ENCODE measurements at places on chromosomes 3 and 15.
A peak's percentile ranks its signal among the peaks of the same experiment; 100 is the strongest.

GRCh38 chr3:118447339-118447738 lies 587.3 kb downstream of the IGSF11 start:
- no peak for DNase-seq

GRCh38 chr3:77726517-77726916 lies 686.6 kb downstream of the ROBO2 start:
- DNase-seq: no peak

GRCh38 chr3:94345101-94345500 lies 282.2 kb downstream of the NSUN3 start:
- no peak for DNase-seq

- DNase-seq: no peak
These were observed 27.8 kb downstream of the CHP1 start for GRCh38 chr15:41258750-41259471.

GRCh38 chr15:40470423-40471104 lies at the start of gene CHST14:
CHST14 (plus strand) TSS chr15:40470984; CDS start chr15:40471214, 230 bp downstream.
- DNase-seq: peak; percentile 68

DNA sequence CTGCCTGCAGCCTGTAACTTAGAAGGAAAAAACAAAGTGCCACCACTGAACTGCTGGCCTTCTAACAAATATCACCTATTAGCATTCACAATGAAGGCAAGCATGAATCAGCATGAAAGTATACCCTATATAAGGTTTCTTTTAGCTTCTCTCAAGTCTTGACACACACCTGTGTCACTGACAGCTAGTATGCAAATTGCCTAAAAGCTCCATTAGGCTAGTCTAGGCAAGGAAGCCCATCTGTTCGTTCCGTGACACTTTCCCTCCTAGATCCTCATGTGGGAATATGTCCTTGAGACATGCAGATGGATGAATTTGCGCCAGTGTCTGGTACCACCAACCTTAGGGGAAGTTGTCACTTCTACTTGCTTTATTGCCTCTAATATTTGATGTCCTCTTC lies 129.3 kb downstream of the RBMS3 start:
- DNase-seq: no peak

GRCh38 chr3:46252980-46253379 lies 10.7 kb downstream of the CCR3 start:
- DNase-seq: no peak

- DNase-seq: peak; percentile 61
These were observed 12.6 kb downstream of the PLCL2 start for GRCh38 chr3:16897254-16897926.

GRCh38 chr3:119700269-119700919 lies 2.4 kb upstream of the CFAP91 start:
- DNase-seq: no peak

DNA sequence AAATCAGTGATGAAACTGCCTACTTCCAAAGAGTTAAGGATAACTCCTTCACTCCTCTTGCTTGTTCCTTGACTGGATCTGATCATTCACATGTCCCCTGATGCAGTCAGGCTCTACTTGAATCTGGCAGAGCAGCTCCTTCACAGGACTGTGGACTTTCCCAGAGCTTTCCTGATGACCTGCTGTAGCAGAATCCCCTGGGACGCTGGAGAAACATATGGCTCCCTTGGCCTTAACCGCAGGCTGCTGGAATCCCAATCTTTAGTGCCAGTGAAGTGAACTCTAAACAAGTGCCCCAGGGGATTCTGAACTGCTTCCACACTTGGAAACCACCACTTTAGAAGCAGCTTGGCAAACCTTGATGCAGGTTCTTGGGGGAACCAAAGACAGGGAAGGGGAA lies 217.8 kb downstream of the CHST2 start:
- DNase-seq: no peak

- DNase-seq: no peak
These were observed 5.1 kb downstream of the MAGEL2 start for GRCh38 chr15:23642413-23643044.

DNA sequence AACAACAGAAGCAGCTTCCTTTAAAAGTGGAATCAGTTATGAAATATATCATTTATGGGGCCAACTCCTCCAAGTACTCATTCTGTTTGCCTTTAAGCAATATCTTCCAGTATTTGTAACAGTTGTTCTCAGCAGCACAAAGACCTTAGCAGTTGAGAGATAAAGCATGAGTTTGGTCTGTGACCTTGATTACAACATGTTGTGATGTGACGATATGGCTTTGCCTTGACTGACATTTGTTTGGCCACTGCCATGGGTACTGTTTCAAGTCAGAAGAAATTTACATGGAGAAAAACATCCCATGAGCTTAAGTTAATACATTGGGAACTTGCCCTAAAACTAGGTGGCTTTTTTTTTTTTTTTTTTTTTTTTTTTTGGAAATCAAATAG lies 175.1 kb upstream of the KBTBD8 start:
- no peak for DNase-seq

DNA sequence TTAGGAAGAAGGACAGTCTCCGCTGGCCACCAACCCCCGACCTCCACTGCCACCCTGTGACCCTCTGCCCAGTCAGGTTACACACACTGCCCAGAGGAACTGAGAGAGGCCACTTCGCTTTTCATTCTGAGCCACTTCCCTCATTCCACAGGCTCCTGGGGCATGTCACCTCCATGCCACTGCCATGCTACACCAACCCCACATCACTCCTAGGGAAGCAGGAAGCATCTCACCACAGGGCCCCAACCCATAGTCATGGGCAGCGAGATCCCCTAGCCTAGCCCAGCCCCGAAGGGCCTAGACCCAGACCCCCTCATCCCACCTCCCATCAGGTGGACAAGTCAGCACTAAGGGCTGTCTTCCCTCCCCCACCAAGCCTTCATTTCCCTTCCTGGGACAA lies 1.4 kb downstream of the PLCB2 start:
- no peak for DNase-seq

GRCh38 chr15:91881569-91882297 lies 28.2 kb downstream of the SLCO3A1 start:
- DNase-seq: no peak

DNA sequence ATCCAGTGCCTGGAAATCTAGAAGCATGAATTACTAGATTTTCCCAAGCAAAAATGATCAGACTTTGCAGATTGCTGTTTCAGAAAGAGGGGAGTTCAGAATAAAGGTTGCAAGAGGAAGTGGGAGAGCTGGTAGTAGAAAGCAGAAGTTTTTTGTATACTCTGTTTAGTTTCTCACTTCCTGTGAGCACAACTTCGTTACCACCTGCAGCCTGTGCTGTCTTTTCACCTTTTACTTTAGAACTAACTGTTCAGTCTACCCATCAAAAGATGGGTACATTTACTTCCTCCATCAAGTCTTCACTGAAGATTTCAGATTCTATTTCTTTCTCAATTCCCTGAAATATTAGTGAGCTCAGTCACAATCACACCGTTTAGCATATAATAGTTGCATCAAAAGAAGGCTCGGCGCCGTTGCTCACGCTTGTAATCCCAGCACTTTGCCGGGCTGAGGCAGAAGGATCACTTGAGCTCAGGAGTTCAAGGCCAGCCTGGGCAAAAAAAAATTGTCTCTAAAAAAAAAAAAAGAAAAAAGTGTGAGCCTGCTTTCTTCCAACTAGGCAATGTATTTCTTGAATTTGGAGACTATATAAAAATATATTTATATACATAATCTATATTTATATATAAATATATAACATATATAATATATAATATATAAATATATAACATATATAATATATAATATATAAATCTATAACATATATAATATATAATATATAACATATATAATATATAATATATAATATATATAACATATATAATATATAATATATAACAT lies 1.8 kb upstream of the CEP97 start:
- no peak for DNase-seq

- DNase-seq: no peak
These were observed 33.5 kb upstream of the ALPK3 start for GRCh38 chr15:84783493-84784251.

GRCh38 chr3:111392894-111393398 lies 149.1 kb upstream of the CD96 start:
- peak; percentile 31 for DNase-seq

GRCh38 chr3:38036286-38036685 lies 2.7 kb upstream of the DLEC1 start:
- no peak for DNase-seq

DNA sequence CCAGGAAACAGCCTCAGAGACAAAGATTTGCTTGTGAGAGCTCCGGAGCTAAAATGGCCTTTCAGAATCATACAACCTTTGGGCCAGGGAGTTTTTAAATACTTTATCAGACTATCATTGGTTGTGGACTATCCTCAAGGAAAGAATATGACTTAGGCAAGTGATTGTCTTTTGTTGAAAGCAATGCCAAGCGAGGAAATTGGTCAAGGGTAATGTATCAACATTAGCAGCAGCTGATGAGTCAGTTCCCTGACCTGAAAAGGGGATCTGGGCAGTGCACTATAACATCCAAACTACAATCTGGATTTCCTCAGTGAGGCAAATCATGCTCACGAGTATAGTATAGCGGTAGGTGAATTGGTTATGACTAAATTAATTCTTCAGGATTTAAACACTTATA lies 303.6 kb downstream of the LSAMP start:
- DNase-seq: no peak

DNA sequence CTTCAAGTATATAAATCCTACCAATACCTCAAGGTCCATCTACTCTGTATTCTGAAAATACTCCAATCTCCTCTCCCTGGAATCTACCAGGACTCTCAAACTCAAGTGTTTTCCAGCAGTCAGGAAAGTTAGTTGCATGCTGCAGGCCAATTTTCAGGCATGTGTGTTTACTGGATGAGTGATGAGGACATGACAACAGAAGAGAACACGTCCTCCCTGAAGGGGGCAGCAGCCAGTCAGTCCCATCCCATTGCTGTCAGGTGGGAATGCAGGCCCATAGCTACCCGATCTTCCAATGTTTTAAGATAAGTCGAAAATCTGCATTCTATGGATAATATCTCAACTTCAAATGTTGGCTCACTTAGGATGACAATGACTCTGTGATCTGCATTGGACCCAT lies 496.2 kb downstream of the FHIT start:
- DNase-seq: no peak

GRCh38 chr3:117010318-117010717 lies 300.7 kb downstream of the TUSC7 start:
- no peak for DNase-seq

- DNase-seq: no peak
These were observed 65.2 kb downstream of the SLC9C1 start for GRCh38 chr3:112228786-112229185.

DNA sequence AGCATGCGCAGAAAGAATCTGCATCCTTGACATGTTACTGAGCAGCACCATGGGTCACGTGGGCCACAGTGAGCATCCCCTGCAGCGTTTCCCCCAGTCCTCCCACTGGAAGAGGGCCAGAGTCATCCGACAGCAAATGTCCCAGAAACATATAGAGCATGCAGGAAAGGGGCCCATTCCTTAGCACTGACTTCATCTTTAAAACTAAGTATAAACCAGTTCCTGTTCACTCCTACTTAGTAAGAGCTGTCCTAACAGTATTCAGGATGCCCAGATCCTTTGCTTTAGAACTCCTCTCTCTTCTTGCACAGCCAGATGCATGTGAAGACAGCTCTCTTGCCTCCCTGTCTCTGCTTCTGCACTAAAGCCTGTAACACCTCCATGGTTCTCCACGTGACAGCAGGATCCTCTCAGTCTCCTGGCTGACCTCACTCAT lies 79.3 kb upstream of the OXTR start:
- DNase-seq: no peak

GRCh38 chr3:177894081-177894728 lies 642.0 kb upstream of the KCNMB2 start:
- DNase-seq: no peak

DNA sequence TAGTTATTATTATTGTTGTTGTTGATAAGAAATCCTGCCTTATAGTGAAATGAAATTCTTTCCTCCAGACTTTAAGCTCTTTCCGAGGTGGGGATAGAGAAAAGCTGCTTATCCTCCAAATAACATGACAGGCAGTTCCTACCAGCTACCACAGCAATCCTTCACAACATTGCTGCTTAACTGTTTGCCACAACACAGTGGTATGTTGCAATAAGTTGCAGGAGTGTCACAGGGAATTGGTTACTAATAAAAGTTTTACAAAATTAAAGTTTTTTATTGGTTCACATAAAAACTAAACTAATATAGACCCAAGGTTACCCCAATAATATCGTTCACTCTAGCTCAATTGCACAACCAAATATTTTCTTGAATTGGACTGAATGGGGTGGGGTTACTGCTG lies 57.4 kb upstream of the ICE2 start:
- no peak for DNase-seq

DNA sequence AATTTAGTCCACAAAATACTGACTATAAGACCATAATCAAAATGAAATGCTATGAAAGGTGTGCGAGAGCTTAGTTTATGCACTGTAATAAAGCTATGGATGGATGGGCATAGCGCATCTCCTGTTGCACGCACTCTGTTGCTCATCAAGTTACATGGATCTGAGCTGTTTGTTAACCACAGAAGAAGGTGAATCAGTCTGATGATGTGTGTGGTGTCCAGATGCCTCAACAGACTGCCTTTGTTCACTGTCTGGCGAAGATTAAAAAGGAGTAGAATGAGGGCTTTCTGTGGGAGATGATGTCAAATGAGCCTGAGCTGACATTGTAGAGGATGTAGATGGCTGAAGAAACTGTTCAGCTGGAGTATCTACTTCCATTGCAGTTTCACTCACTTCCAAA lies 36.1 kb downstream of the NSMCE3 start:
- no peak for DNase-seq

- DNase-seq: no peak
These were observed 84.6 kb downstream of the HCN4 start for GRCh38 chr15:73284090-73284716.

- no peak for DNase-seq
These were observed 3.3 kb downstream of the SLC6A1 start for GRCh38 chr3:10995871-10996270.

- no peak for DNase-seq
These were observed 440 bp downstream of the PRTG start for GRCh38 chr15:55742498-55742926.

GRCh38 chr15:100200287-100200880 lies 141.4 kb downstream of the ADAMTS17 start:
- DNase-seq: no peak

DNA sequence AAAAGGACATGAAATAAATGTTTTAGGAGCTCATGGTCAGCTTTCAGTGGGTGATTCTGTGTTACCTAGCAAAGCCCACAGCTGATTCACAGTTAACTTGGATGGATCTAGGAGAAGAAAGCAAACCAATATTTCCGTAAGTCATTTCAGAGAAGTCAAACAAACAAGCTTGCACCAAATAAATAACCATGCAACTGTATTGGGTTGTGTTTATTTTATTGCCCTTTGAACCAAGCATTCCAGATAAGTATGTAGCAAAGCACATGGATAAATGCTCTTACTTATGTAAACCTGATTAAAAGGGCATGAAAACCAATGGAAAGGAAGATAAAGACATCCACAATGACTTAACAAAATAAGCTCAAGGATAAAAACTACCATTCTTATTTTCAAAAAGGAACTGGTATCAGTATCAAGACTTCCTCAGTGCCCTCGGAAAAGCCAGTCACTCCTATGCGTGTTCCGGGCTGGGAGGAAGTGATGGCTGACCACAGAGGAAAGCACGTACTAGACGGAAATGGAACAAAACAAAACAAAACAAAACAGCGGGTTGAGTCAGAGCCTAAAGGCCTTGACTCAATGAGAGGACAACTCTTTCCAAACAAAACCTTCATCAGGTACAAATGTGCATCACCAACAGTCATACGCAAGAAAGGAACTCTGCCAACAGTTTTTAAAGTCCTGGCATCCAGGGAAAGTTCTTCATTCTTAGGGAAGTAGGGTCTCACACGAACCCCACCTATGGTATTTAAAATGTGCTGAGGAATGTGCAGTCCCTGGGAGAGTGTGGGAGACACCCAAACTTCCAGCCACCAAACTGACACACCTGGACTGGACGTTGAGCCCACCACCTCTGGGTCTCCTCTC lies 103.3 kb downstream of the SNRK start:
- DNase-seq: peak; percentile 67

- DNase-seq: no peak
These were observed 314.1 kb upstream of the TRIM42 start for GRCh38 chr3:140363801-140364200.
